ENCODE measurements at places on chromosomes 11 and 22.

DNA sequence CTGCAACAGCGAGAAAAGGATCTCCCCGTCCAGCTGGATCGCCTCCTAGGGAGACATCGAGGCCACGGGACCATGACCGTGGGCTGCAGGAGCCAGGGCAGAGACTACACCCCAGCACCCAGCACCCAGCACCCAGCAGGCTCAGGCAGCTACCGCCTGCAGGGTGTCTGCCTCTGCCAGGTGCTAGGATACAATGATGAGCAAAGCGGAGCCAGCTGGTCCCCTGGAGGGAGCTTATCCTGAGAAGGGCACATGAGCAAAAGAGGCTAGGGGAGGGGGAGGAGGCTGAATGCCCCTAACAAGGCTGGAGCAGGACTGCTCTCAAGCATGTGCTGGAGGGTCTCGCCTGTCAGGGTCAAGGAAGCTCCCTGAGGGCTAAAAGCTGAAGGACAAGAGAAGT lies 4.8 kb upstream of the CASTOR1 start:
- DNase-seq, result no peak

- no peak for DNase-seq
Measured at GRCh38 chr11:98180921-98181320, 839.8 kb upstream of the CNTN5 start.

GRCh38 chr22:20963201-20964052 lies 3.6 kb upstream of the AIFM3 start:
- no peak for DNase-seq

GRCh38 chr11:134656861-134657540 lies 245.0 kb upstream of the B3GAT1 start:
- no peak for DNase-seq

DNA sequence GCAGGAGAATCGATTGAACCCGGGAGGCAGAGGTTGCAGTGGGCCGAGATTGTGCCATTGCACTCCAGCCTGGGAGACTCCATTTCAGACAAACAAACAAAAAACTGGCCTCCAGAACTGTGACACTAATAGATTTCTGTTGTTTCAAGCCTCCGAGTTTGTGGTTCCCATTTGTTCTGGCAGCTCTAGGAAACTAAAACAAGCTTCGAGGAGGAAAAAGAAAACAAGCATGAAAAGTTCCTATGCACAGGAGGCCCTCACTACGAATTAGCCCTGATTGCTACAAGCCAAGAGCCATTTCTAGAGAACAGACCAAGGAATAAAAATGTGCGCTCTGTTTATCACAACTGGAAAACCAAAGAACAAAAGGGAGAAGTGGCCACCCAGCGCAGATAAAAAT lies 47.8 kb upstream of the SHANK2 start:
- peak; percentile 18 for DNase-seq

DNA sequence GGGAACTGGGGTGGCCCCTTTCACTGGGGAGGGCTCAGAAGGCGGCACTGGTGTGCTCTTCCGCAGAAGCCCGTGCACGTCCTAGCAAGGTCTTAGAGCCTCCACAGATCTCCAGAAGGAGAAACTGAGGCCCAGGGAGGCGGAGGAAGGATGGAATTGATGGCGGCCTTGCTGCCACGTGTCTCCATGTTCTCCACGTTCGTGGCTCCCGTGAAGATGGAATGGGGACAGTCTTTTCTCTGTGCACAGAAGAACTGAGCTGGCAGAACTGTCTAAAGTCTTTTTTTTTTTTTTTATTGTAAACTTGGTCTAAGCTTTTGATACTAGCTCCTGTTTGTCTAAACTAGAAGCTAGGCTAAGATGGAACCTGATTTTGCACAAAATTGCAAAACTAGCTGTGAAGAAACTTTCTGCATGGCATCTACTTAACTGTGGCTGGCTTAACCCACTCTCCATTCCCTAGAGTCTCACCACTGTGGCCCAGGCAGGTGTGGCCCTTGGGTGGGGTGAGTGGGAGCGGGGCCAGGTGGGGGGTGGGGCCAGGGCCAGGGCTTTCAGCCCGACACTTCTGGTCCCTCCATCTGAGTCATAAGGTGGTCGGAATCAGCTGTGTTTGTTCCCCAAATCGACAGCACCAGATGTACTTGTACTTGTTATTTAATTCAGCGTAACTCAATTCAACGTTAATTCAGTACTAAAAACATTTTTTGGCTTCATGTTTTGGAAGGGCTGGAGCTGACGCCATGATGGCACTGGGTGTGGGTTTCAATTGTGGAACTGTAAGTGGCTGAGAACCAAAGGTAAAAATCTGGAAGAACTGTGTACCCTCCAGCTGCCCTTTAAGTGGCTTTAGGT lies 120.7 kb downstream of the MPPED1 start:
- DNase-seq, result no peak

DNA sequence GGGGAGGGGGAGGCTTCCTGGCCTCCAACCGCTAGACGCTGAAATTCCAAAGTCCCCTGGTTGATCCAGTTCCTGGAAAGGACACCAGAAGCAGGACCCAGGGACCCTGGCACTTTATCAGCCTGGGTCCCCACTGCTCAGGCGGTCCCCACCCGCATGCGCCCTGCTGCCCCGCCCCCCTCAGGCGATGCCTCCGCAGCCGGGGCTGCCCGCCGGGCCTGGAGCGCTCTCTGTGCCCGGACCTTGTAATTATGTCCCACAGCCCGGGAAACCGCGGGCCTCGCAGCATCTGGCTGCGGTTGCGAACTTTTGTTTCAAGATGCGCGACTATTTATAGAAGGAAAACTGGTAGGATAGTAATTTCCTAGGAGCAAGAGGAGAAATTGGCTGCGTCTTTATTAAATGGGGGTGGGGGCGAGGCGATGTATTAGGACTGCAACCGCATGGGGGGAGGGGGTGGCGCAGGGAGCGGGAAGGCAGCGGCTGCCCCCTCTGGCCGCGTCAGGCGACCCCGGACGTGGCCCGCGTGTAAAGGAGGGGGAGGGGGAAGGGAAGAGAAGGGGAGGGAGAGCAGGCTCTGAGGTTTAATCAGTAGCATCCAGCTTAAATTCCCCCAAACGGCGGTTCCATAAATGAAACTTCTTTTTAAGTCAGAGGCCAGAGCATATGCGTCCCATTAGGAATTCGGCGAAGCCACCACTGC lies 6.1 kb downstream of the WNT7B start:
- no peak for DNase-seq

DNA sequence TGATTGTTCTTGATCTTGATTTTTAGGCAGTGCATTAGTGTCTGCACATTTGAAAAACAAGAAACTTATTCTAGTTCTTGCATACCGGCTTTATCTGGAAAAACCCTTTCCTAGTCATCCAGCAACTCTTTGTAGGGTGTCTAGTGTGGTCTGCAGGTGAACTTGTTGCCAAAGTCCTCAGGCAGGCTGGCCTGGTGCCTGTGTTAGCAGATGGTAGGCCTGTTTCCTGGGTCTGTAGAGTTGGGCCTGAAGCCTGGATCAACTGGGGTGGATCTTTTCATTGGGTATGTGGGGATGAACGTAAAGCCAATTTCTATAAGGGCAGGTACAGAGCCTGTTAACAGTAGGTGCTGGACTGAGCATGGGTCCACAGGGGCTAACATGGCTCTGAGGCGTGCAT lies 5.6 kb upstream of the GLYATL1 start:
- no peak for DNase-seq

GRCh38 chr11:127451861-127452260 lies 451.3 kb upstream of the KIRREL3 start:
- no peak for DNase-seq

DNA sequence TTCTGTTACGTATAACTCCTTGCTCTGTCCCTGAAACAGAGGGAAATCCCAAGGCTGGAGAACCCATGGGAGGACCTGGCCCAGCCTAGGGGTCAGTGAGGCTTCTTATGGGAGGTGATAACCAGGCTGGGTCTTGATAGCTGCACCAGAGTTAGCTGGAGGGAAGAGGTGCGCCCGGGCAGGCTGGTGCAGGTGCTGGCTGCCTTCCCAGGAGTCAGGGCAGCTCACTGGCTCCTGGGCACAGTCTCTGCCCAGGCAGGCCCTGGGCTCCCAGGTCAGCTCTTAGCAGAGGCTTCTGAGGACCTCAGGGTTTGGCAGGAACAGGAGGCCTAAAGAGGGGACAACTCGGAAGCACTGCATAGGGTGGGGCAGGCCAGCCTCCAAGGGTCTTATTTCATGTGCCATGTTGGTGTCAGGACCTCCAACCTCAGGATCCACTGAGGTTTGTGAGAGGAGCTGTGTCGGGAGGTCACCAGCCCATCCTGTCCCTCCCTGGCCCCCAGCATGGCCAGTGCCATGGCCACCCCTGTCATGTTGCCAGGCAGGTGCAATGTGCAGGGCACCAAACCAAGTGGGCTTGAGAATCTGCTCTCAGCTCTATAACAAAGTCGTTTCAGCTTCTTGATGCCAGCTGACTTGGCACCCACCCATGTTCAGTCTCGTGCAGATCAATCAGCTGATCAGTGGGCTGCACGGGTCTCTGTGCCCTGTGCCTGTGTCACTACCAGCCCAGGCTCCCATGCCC lies 20.5 kb upstream of the CELSR1 start:
- DNase-seq, result no peak

- no peak for DNase-seq
Measured at GRCh38 chr11:22657101-22657694, 9.2 kb upstream of the GAS2 start.

- DNase-seq, result peak; percentile 55
Measured at GRCh38 chr22:42294034-42294985, 23.9 kb upstream of the TCF20 start.

DNA sequence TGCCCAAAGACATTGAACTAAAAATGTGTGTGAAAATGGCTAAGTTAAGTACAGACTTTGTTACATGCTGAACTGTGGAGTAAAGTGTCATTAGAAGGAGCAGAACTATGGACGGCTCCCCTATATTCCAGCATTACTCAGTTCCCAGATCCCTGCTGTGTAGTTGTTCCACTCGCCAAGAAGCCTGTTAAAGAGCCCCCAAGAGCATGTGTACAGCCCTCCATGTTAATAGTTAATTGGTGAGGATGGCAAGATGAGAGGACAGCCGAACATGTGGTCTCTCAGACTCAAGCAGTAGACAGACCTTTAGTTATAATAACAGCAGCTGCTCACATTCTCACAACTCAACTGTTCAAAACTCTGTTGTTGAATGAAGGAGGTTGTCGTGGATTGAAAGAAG lies 127.4 kb downstream of the ELP4 start:
- no peak for DNase-seq

GRCh38 chr22:49422701-49423100 lies 405.0 kb downstream of the BRD1 start:
- no peak for DNase-seq

DNA sequence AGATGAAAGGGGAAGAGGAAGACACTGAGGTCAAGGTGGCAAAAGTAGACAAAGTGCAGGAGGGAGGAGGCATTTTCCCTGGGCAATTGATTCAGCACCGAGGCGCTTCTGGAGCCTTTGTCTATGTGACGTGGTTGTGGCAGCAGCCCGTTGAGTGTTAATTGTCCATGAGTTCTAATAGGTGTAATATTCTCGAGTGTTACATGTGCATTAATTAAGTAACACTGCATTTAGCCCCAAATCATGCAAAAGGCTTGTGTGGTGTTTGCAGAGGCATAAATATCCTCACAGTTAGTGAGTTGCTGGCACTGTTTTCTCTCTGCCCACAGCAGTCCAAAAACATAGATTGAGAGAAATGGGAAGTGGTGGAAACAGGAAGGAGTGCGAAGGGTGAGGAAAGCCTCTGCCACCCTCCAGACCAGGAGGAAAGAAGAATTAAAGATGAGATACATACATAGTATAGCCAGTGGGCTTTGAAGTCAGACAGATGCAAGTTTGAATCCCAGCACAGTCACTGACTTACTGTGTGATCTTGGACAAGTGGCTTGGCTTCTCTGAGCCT lies 361.2 kb downstream of the MN1 start:
- no peak for DNase-seq

DNA sequence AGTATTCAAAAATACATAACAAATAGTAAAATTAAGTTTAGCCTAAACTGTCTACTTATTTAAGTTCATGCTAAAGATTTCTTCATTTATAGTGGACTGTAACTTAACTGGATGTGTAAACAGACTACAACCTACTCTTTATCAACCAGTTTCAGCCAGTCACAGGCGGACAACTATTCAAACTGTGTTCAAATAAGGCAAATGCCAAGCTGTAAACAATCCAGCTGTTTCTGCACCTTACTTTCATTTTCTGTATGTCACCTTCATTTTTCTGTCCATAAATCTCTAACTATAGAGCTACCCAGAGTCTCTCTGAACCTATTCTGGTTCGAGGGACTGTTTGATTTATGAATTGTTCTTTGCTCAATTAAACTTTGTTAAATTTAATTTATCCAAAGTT lies 992.8 kb downstream of the DLG2 start:
- no peak for DNase-seq

GRCh38 chr11:455566-456147 lies 5.6 kb downstream of the PTDSS2 start:
- DNase-seq, result no peak

DNA sequence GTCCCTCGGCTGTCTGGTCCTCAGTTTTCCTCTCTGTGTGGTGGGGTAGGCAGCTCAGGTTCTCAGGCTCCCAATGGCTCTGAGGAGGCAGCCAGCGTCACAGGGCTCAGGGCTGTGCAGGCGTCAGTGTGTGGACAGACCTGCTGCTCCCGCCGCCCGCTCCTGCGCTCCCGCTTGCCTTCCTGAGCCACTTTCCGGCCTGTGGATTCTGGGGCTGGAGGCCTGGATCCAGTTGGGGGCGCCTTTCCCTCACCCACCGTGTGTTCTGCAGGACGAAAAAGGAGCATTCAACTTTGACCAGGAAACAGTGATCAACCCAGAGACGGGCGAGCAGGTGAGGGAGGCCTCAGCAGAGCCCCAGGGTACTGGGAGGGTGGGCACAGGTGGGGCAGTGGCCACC lies 14.7 kb downstream of the DPP3 start:
- no peak for DNase-seq

DNA sequence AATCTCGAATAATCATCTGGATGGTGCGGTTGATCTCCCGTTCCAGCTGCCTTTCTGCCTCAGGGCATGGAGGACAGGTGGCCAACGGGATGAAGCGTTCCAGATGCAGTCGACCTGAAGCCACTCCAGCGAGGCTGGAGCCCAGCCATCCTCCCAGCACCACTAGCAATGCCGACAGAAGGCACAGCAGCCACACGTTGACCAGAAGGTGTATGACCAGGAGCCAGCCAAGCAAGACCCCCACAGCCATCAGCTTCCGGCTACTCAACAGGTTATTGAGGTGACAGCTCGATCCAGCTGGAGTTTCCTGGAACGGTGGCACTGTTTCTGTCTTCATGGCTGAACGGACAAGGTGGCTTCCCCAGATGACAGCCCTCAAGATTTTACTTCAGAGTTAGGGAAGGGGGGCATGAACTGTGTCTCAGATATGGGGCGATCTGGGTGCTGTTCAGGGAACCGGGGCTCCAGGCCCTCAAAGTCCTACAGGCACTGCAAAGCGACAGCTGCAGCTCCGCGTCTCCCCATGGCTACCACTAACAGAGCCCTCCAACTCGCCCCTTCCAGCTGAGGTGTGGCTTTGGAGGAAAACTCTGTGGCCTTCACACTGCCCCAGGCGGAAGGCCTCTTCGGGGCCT lies 559 bp downstream of the SNX19 start:
- DNase-seq, result no peak

DNA sequence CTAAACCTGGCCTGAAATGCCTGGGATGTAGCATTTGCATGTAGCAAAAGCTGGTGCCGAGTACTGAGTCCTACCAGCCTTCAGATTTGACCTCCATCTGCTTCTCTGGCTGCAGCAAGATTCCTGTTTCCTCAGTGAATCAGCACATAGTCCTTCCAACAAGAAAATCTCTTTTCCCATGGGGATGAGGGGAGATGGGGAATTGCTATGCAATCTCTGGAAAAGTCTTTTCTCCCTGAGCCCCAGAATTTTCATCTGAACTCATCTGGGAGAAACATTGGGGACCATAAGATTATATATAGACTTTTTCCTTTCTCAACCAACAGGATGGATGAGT lies 32.0 kb upstream of the YWHAH start:
- DNase-seq, result no peak

- no peak for DNase-seq
Measured at GRCh38 chr11:67698247-67698646, 23.8 kb upstream of the ALDH3B2 start.
